ENCODE measurements at places on chromosomes 13 and 19.

DNA sequence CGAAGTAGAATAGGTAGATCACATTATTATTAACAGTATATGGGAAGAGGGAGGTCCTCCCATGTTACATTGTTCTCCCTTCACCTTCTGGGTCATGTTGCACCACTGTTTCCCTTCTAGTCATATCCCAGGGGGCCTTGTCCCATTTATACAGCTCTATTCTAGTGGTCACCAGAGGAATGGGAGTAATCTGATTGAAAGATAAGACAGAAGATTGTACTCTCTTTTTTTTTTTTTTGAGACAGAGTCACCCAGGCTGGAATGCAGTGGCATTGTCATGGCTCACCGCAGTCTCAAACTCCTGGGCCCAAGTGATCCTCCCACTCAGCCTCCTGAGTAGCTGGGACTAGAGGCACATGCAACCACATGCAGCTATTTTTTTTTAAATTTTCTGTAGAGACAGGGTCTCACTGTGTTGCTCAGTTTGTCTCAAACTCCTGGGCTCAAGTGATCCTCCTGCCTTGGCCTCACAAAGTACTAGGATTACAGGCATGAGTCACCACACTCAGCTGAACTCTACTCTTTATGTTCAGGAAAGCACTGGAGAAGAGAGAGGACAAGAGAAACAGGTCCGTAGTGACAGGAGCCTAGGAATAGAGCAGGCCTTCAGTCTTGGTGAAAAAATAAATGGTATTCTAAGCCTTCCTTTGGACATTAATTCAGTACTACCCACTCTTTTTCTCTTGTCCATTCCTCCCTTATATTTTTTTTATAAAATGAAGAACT, 4.3 kb upstream of the ZNF529 start:
- no peak for DNase-seq

- DNase-seq: no peak
Observed at GRCh38 chr19:18799389-18799970, 8.4 kb upstream of the COMP start.

GRCh38 chr13:46484561-46484960, 68.4 kb upstream of the LRCH1 start:
- DNase-seq: no peak

DNA sequence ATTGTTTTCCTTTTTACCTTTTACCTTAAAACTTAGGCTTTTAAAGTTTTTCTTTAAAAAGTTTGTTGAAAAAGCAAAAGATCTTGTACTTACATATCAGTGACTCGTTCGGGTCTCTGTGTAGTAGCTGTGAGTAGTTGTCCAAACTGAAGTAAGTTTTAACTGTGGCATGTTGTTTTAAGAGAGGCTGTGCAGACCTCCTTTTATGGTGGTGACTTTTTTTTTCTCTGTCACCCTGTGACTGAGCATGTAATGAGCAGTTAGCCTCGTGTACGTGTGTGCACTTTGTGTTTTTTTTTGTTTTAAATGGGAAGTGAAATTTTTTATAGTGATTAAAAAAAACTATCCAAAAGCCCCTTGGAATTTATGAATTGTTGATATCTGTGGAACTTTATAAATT, at the start of gene GPR183:
Gene GPR183, minus strand, starts transcription at position 153 of the 400 bp plus-strand sequence. CDS start 11,254 bp downstream, outside the sequence.
- DNase-seq: no peak

GRCh38 chr13:91046715-91047327, 300.7 kb upstream of the MIR17HG start:
- DNase-seq: no peak

DNA sequence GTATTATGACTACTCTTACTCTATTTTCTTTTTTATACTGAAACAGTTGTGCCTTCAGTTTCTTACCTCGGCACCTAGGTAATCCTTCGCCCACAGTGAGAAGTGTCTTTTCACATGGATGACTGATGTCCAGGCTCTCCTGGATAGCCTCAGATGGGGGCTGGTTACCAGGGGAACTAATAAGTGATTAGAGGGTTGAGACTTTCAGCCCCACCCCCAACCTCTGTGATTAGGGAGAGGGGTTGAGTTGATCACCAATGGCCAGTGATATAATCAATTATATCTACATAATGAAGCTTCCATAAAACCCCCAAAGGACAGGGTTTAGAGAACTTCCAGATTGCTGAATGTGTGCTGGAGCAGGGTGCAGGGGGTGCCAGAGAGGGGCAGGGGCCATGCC, 43.0 kb upstream of the GPR183 start:
- no peak for DNase-seq

GRCh38 chr13:51175021-51175420, 47.2 kb upstream of the FAM124A start:
- DNase-seq: no peak

- DNase-seq: no peak
Observed at GRCh38 chr13:51733374-51734298, 70.3 kb downstream of the DHRS12 start.

DNA sequence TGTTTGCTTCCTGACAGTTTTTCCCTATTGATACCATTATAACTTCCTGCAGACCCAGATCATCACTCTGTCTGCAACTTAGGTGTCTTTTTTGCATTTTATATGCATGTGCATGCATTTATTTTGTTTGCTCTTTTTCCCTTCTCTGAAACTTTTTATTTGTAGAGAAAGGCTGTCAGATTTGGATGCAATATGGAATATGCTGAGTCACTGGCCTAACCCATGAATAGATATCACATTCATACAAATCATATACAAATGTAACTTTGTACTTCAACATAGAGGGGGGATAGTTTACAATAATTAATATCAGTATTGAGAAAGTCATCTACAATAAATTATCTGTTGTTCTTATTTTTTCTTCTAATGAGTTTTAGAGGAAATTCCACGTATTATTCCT, 1465.0 kb downstream of the EFNB2 start:
- no peak for DNase-seq
